Stimulated activated CD4-positive, alpha-beta T cell treated with anti-CD3 and anti-CD28 coated beads, Interleukin-4, amount 100 ng/mL, for 48 hours (primary cell): ENCODE measurements at places on chromosomes 5 and 9.

GRCh38 chr9:18472841-18473251, 1.1 kb upstream of the ADAMTSL1 start:
- DNase-seq: no peak

DNA sequence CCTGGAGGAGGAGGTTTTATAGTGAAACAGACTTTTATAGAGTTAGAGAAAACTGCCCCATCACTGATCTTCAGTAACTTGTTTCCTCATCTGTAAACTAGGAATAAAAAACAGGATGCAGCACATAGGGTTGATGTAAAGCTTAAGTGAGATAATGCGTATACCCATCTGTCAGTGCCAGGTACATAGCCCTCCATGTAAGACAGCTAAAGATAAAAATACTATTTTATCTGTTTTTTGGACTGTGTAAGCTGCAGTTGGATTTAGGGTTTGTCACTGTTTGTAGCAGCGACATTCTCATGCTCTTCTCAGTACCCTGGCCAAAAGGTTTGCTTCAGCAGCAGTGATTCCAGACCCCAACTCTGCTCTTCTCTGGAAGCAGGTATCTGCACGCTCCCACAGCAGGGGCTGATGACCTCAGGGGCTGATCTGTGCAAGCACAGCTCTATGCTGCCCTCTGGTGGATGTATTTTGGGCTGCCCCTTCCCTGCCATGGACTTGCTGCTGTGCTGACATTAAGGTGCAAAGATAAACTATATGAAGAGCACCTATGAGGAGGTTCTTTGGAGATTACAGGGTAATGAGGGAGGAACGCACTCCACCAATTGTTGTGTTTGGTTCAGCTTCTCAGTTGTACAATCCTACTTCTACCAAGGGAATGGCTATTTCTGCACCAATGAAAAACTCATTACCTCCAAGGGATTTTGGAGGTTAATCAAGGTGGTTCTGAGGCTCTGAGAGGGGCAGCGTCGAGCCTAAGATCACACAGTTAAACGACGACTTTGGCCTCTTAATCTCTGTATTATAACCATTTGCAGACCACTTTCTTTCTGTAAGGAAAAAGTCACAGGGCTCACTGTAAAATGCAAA, 13.1 kb downstream of the HMHB1 start:
- DNase-seq: peak; percentile 85

DNA sequence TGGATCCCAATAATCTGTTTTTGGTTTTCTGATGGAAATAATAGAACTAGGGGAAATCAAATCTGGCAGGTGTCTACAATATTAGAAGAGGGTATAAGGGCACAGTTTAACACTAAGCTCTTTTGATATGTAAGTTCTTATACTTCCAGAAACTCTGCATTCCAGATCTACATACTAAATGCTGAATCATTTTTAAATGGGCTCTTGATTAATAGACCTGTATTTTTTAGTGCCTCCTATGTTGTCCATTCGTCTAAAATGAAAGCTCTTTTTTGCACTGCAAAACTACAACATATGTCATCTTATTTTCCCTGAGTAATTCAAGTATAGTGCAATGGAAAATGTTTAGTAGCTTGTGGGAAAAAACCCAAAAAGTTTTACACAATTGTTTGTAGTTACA, 44.2 kb downstream of the NR6A1 start:
- no peak for DNase-seq

GRCh38 chr5:41309275-41309674, 95.9 kb upstream of the C6 start:
- no peak for DNase-seq

- DNase-seq: no peak
These were observed 52.0 kb downstream of the RFK start for GRCh38 chr9:76342201-76342600.

GRCh38 chr5:139739150-139739974, 56.2 kb upstream of the PSD2 start:
- DNase-seq: no peak

GRCh38 chr5:36273809-36274526, 27.7 kb downstream of the RANBP3L start:
- no peak for DNase-seq

DNA sequence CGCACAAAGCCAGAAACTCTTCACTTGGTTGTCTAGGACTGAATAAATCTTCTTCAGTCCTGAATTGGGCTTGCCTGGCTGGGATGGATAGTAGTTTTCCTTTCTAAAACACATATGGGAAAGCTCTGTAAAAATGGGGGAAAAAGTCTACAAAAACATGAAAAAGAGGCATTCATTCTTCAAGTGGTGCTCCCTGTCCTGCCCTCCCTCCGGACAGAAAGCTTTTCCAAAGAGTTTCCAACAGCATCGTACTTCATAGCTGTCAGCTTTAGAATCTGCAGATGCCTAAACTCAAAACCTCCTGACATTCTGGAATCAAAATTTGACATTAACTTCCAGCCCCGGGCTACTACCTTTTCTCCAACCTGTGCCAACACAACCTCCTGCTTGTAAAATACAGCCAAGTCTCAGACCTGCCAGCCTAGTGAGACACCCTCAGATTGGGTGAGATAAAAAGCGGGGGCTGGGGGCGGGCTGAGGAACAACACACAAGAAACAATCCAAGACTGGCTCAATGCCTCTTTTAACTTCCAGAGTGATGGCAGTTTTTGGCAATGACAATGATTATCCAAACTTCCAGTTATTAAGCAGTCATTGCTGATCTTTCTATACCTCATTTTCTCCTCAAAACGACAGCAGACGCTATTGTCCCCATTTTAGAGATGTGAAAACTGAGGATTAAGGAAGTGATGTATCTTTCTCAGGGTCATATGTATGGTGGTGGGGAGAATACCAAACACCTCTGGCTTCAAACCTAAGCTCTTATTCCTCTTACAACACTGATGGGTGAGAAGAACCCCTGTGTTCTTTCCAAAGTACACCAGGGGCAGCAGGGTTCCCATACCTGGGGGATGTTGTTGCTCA, 1.3 kb downstream of the TNC start:
- DNase-seq: no peak

DNA sequence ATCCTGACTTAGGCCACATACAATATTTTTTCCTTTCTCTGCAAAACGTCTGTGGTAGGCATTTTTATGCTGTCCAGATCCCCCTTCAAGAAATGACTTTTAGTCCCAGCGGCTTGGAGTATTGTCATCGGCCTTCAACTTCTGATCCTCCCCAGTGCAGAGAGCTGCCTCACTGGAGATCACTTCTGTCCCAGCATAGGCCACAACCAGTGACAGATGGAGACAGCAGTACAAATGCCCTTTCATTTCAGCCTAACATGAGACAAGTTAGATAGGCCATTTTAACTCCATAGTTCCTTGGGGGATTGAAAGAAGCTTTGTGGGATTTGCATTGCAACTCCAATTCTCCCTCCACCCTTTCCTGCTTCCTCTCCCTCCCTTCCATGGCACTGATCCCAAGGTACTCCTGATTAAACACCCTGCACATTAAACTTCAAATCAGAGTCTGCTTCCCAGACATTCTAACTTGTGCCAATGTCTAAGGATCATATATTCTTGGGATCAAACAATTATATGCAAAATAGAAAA, 3.2 kb upstream of the MAMDC2 start:
- no peak for DNase-seq

- no peak for DNase-seq
These were observed 30.1 kb upstream of the SIL1 start for GRCh38 chr5:139228201-139228803.

GRCh38 chr5:125232779-125233230, 486.4 kb upstream of the ZNF608 start:
- no peak for DNase-seq

DNA sequence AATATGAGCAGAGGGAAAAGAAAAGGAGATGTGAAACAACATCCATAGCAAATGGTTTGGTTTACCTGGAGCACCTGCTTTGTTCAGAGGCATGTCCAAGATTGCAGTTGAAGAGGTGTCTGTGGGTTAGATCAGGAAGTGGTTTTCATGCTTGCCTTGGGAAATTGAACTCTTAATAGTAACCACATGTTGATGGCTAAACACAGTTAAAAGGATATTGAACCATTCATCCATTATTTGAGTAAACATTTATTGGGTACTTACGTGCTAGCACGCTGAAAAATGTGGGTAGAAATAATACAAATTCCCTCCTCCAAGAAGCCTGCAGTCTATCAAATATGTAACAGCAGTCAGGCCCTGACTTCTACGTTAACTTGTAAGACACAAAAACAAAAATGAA, 235.7 kb upstream of the TNC start:
- no peak for DNase-seq

DNA sequence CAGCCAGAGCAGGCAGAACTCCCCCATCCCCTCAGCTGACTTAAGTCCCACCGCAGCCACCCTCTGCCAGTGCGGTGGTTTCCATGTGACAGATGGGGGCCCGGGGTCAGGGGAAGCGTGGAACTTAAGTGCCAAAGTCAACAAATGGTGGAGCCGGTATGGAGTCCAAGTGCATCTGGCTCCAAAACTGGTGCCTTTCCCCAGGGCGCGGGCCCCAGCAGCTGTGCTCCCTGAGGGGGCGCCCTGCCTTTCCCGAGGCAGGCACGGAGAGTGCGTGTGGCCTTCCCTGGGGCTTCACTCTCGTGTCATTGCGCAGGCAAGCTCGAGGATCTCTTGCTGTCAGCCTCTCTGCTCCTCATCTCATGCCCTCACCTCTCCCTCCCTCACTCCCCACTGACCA, 33.8 kb downstream of the SLC46A2 start:
- no peak for DNase-seq

- no peak for DNase-seq
These were observed 53.7 kb upstream of the SMIM32 start for GRCh38 chr5:136246632-136247031.

DNA sequence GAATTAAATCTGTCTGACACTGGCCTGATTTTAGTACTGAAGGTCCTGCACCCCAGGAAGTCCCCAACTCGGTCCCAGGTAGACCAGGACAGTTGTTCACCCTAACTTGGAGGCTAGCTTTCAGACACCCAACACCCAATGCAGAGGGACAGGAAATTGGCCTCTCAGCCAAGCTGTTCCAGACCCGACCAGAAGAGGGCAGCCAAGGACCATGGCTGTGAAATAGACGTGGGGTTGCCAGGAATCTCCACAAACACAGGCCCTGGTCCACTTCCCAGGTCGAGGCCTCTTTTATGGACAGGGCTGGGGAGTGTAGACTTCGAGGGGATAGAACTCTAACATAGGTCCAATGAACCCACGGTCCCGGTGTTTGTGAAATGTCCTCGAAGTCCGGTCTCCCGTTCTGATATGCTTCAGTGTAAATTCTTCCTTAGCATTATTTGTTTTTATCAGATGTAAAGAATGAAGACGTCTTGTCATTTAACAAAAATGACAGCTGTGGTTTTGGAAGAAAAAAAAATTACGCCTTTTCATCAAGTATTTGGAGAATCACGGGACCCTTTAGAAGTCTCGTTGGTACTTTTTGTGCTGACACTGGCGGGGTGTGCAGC, 260.3 kb upstream of the ADAMTS16 start:
- peak; percentile 30 for DNase-seq
